ENCODE measurements at places on chromosomes 5 and 9.

DNA sequence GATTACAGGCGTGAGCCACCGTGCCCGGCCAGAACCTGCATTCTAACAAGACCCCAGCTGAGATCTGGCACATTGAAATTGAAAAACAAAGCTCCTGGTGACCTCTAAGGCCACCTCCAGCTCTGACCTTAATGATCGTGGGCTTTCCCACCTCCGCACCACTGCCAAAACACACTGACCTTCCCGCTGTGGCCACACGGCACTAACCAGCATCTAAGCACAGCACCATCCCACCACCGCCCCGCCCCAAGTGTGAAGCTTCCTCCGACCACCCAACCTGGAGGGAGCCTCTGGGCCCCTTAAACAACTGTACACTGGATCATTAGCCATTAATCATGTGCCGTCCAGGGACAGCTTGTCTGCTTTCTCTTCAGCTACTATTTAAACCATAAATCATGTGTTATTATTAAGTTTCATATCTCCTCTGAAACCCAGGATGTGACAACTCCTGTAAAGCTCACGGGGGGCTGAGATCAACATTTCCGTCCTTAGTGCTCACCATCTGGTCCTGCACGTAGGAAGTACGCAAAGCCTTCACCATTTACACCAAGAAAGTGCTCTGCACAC lies 80.6 kb downstream of the COL23A1 start:
- DNase-seq = no peak

DNA sequence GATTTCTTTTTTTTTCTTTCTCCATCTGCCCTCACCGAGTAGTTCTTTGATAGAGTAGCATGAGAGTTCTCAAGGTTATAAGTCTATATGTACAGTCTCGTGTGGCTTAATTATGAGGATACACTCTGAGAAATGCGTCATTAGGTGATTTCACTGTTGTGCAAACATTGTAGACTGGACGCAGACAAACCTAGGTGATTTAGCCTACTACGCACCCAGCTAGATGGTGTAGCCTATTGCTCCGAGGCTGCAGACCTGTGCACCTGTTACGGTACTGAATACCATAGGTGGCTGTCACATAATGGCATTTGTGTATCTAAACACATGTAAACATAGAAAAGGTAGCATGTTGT lies 26.9 kb upstream of the CORO2A start:
- no peak for DNase-seq

DNA sequence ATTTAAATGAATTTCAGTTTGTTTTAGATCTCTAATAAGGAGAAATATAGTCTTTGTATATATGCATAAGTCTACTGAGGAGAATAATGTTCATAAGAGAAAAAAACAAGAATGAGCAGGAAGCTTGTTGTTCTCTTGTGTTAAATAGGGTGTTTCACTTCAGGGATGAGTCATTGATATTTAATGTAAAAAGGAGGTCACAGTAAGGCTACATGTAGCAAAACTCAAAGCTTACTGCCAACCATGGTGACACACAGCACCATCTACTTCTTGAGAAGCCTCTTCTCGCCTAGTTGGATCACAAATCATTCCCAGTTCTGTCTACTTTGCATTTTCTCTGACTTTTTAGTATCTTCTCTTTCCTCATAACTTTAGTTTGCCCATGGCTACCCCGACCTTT lies 1466.0 kb upstream of the C9orf72 start:
- no peak for DNase-seq

GRCh38 chr9:23541976-23542375 lies 284.1 kb downstream of the ELAVL2 start:
- no peak for DNase-seq

- DNase-seq = no peak
These were observed 105.5 kb downstream of the MACIR start for GRCh38 chr5:103364074-103364473.

- no peak for DNase-seq
These were observed 365.1 kb upstream of the TRPC7 start for GRCh38 chr5:136730426-136730825.

- DNase-seq = no peak
These were observed 56.6 kb downstream of the NDUFS4 start for GRCh38 chr5:53616939-53617549.

GRCh38 chr5:100731768-100732167 lies 171.3 kb downstream of the ST8SIA4 start:
- DNase-seq = no peak

DNA sequence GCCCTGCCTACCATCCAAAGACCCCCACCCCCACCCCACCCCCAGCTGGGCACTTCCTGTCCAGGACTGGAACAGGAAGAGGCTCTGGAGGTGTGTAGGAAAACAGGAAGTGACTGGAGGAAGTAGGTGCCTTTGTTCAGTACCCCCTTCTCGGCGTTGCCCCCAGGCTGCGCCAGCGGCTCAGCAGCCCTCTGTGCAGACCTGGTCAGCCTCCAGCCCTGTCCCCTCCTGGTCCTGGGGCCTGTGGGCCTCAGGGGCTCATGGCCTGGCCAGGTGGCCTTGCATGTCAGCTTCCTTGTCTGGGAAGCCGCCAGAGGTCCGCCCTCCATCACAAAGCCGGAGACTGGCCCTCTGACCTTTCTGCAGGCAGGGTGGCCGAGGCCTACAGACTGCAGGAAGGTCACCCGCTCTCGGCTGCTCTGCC lies 26.0 kb downstream of the FLT4 start:
- DNase-seq = no peak

GRCh38 chr9:130866474-130866965 lies 30.1 kb downstream of the QRFP start:
- DNase-seq = peak; percentile 52

GRCh38 chr5:7894860-7895259 lies 25.9 kb downstream of the MTRR start:
- no peak for DNase-seq

DNA sequence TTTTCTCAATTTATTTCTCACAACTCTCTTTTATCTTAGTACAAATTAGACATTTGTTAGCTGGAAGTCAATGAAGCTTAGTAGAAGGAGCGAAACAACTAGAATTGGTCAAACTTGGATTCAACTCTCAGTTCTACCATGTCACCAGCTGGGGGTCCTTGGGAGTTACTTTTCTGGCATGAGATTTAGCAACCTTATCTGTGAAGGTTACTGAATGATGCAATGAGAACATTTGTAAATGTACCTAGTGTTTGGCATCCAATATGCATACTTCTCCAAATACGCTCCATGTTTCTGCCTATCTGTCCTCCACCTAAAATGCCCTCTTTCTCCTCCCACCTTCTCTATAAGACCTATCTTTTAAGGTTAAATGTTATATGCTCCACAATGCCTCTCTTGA lies 6.3 kb downstream of the HNRNPA0 start:
- DNase-seq = no peak

- no peak for DNase-seq
These were observed 4.9 kb upstream of the LHX2 start for GRCh38 chr9:124006448-124007361.

GRCh38 chr5:14245132-14245925 lies 102.2 kb downstream of the TRIO start:
- no peak for DNase-seq

DNA sequence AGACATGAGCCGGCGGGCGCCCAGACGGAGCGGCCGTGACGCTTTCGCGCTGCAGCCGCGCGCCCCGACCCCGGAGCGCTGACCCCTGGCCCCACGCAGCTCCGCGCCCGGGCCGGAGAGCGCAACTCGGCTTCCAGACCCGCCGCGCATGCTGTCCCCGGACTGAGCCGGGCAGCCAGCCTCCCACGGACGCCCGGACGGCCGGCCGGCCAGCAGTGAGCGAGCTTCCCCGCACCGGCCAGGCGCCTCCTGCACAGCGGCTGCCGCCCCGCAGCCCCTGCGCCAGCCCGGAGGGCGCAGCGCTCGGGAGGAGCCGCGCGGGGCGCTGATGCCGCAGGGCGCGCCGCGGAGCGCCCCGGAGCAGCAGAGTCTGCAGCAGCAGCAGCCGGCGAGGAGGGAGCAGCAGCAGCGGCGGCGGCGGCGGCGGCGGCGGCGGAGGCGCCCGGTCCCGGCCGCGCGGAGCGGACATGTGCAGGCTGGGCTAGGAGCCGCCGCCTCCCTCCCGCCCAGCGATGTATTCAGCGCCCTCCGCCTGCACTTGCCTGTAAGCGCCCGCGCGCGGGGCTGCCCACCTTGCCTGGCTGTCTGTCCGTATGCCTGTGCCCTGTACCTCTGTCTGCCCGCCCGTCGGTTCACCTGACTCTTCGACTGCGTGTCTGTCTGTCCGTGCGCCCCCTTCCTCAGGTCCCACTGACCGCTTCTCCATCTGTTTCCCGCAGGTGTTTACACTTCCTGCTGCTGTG lies 412 bp downstream of the FGF18 start:
- DNase-seq = peak; percentile 17

GRCh38 chr5:151238303-151238741 lies 14.4 kb upstream of the CCDC69 start:
- DNase-seq = no peak

DNA sequence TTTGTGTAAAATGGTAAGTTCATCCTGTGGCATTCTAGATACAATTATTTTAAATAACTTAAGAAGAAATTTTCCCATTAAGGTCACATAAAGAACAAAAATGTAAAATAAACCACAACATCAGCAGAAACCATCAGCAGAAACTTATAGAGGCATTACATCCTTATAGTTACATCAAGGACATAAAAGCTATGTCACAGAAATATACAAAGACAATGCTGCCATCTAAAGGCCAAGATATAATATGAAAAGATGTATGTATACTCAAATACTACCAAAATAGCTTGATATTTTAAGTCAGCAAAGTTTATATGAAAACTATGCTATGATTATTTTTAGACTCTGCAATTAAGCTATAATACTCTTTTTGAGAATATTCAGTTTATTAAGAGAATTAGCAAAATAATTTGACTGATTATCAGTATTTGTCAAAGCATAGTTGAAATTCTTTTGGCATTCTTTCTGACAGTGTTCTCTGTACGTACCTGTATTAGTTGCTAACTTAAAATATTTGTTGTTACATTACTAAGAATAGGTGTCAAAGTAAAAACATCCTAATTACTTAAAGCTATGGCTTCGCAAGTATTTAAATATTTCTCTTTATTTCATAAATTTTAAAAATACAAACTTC lies 36.2 kb downstream of the FBXL17 start:
- DNase-seq = no peak

GRCh38 chr5:118592229-118593002 lies 395.9 kb downstream of the DTWD2 start:
- no peak for DNase-seq

GRCh38 chr9:91085517-91086291 lies 276.0 kb downstream of the AUH start:
- no peak for DNase-seq

- no peak for DNase-seq
These were observed 11.8 kb upstream of the GPR151 start for GRCh38 chr5:146527785-146528184.

DNA sequence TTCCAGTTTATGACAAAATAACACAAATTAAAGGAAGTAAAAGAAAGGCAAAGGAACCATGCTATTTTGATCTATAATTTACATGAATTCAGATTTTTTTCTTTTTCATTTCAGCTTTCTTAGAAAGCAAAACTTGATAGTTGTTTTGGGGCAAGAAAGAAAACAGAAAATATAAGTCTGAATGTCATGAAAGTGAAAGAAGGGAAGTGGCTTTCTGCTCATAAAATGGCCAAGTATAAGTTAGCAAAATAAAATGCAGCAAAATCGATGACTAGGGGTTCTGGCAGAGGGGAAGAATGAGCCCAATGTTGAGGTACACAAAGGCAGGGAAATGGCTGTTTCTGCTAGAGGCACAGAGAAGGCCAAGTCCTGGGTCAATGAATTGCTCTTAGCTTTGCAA lies 3.0 kb upstream of the IFNW1 start:
- no peak for DNase-seq

DNA sequence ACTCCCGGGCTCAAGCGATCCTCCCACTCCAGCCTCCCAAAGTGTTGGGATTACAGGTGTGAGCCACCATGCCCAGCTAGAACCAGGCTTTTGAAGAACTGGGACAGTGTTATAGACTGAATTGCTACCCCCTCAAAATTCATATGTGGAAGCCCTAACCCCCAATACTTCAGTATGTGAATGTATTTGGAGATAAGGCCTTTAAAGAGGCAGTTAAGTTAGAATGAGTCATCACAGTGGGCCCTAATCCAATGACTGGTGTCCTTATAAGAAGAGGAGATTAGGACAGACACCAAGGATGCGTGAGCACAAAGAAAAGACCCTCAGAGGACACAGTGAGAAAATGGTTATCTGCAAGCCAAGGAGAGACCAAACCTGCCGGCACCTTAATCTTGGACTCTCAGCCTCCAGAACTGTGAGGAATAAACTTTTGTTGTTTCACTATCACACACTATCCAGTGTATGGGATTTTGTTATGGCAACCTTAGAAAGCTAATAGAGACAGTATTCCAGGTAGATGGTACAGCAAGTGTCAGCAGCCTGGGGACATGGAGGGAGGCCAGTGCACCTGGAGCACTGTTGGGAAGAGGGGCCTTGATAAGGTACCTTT lies 31.4 kb upstream of the ERGIC1 start:
- DNase-seq = no peak

DNA sequence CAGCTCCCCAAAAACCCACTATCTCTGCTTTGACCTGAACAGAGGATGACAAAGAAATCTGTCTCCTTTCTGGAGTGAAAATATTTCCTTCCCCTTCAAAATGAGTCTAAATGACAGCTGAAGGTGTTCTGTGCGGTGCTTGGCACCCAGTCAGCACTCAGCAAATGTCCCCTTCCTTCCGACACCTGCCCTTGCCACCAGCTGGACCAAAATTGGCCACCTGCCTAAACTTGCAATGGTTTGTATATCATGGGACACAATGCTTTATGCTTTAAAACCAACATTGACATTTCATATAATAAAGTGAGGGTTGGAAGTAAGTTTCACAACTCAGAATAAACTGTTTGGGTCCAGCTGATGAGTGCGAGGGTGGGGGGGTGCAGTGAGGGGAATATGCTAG lies 7.5 kb upstream of the TTC1 start:
- DNase-seq = no peak

GRCh38 chr5:105167092-105167491 lies 1604.5 kb upstream of the NUDT12 start:
- DNase-seq = no peak

- DNase-seq = no peak
These were observed 231.3 kb downstream of the ZSWIM6 start for GRCh38 chr5:61563401-61563800.

DNA sequence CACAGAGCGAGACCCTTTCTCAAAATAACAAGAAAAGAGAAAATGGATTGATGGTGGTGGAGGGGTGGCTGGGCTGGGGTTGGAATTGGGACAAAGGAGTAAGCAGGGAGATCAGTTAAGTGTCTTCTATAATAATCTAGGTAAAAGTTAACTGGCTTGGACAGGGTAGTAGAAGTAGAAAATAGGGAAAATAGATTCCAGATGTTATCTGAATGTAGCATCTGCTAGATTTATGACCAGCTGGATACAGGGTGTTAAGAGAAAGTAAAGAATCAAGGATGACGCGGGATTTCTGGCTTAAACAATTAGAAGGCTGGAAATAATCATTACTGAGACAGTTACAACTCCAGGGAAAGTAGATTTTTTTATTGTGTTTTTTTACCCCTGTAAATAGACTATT lies 13.0 kb downstream of the PPP6C start:
- DNase-seq = no peak

- DNase-seq = no peak
These were observed 10.9 kb downstream of the RAPGEF1 start for GRCh38 chr9:131728961-131729360.

Measured in stimulated activated CD4-positive, alpha-beta T cell treated with anti-CD3 and anti-CD28 coated beads, Interleukin-2, amount 100 ng/mL, for 48 hours (primary cell).